HT1080 (cell line): ENCODE measurements at places on chromosomes 4 and X.

GRCh38 chr4:55752810-55753209 lies 66.8 kb upstream of the EXOC1L start:
- DNase-seq = no peak

DNA sequence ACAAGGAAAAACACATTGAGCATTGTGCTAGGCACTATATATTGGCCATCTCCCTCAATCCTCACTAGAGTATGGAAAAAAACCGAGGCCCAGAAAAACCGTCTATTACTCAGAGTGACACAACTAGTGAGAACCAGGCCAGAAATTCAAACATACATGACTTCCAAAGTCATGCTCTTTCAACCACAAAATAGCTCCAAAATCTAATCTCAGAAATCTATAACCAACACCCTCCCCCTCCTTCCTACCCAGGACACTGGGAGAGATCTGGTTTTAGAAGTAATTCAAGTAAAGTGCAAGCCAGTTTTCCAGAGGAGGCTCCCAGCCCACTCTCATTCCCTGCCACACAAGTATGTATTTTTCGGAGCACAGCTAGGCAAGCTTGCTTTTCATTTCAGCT lies 7.6 kb downstream of the HS3ST1 start:
- peak; percentile 13 for DNase-seq

DNA sequence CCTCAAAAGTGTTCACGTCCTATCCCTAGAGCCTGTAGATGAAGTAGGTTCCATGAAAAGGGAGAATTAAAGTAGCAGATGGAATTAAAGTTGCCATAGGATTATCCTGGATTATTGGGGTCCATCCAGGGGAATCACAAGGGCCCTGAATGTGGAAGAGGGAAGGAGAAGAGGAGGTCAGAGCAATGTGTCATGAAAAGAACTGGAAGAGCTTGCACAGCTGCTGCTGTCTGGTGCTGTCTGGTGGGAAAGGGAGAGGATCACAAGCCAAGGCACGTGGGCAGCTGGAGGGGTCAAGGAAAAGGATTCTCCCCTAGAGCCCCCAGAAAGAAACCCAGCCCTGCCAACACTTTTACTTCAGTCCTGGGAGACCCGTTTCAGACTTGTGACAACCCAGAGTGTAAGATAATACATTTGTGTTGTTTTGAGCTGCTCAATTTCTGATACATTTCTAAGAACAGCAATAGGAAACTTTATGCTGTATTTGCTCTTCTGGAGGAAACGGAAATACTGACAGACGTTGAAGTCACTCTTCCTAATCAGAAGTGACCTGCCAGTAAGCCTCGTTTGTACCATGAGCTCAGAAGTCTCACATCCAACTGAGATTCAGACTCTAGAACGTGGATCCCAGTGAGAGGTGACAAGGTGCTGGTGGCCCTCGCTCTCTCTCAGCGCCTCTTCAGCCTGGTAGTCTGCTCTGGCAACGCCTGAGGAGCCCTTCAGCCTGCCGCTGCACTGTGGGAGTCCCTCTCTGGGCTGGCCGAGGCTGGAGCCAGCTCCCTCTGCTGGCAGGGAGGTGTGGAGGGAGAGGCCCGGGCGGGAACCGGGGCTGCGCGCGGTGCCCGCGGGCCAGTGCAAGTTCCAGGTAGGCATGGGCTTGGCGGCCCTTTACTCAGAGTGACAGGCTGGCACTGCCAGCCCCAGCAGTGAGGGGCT lies 34.7 kb upstream of the ENPP6 start:
- DNase-seq = no peak

GRCh38 chrX:85907316-85907715 lies 140.0 kb downstream of the CHM start:
- DNase-seq = no peak

GRCh38 chrX:42242004-42242403 lies 318.6 kb upstream of the CASK start:
- no peak for DNase-seq

- DNase-seq = peak; percentile 16
Observed at GRCh38 chr4:22787753-22788375, 95.1 kb downstream of the GBA3 start.

GRCh38 chr4:61011051-61011450 lies 189.1 kb upstream of the ADGRL3 start:
- no peak for DNase-seq

DNA sequence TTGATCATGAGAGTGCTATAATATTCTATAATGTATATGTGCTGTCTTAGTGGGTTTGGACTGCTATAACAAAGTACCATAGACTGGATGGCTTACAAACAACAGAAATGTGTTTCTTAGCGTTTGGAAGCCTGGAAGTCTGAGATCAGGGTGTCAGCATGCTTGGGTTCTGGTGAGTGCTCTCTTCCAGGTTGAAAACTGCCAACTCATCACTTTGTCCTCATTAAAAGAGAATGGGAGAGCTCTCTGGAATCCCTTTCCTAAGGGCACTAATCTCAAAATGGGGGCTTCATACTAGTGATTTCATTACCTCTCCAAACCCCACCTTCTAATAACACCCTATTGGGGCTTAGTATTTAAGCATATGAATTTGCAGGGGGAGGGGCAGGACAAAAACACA lies 33.5 kb upstream of the KCNIP4 start:
- no peak for DNase-seq

DNA sequence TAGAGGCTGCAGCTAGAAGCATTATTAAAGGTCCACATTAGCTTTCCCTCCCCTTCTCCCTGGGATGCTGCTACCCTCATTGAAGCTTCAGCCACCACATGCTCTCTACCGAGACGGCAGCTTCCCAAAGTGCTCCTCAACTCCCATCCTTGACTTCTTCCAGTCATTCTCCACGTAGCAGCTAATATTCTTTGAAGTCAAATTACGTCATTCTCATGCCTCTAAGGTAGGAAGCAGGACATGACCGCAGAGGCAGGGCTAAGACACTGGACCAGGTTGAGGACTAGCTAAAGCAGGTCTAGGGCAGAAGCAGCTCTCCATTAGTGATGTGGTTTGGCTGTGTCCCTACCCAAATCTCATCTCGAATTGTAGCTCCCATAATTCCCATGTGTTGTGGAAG lies 128.3 kb downstream of the SHOX start:
- DNase-seq = no peak

DNA sequence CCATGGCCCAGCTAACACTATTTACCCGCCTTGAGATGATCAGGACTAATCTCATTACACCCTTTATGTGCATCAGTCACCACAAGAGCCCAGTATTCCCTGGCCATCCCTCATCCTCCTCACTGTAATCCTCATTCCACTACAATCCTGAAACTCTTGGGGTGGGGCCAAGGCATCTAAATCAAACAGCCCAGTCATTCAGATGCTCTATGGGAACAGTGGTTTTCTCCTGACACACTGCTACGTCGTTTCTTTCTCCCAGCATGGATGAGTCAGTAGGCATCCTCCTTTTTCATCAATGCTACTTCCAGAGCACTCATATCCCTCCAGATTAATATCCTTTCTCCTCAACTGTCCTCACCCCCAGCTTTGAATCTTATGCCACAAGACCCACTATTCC lies 5.6 kb downstream of the SDAD1 start:
- DNase-seq = peak; percentile 94

- no peak for DNase-seq
Observed at GRCh38 chrX:2901367-2902036, 27.6 kb downstream of the ARSD start.

- no peak for DNase-seq
Observed at GRCh38 chr4:38856046-38856445, 571 bp downstream of the TLR6 start.

- no peak for DNase-seq
Observed at GRCh38 chr4:54946741-54947140, 178.7 kb downstream of the KDR start.

GRCh38 chr4:186778134-186778533 lies 54.5 kb upstream of the FAT1 start:
- DNase-seq = no peak

- no peak for DNase-seq
Observed at GRCh38 chrX:21295246-21295820, 78.9 kb upstream of the CNKSR2 start.
